ENCODE measurements at places on chromosomes 5 and 9.

DNA sequence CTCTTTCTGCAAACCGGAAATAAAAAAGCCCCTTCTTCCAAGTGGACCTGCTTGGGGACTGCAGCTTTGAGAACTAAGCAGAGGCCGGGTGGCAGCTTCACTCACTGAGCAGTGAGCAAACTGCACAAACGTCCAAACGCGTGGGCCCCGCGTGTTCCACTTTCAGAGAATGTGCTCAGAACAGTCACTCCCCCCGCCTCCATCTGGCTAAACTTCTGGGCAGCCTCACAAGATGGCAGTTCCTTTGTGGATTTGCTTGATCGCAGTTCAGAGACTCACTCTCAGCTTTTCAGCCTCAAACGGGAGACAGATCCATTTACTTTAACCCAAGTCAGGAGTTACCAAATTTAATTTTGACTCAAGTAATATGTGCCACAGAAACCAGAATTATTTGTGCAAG is 216.6 kb downstream of the TLE1 start:
- DNase-seq, result no peak

DNA sequence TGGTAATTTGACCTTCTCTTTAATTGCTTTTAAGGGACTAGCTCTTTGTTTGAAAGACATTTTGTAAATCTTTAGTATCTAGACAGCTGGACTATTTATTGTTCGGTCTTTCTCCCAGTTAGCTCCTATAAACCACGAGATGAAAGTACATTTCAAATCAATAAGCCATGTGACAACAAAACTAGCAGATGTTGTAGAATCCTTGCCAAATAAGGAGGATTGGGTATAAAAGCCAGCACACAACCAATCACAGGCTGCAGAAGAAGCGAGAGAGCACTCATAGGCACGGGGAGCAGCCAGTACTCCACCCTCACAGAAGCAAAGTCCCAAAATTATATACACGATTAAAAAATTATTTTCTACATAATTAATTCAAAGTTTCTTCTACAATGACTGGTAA is 8.1 kb upstream of the OMD start:
- DNase-seq, result no peak

GRCh38 chr5:103466495-103466894 is 96.1 kb downstream of the NUDT12 start:
- DNase-seq, result no peak

DNA sequence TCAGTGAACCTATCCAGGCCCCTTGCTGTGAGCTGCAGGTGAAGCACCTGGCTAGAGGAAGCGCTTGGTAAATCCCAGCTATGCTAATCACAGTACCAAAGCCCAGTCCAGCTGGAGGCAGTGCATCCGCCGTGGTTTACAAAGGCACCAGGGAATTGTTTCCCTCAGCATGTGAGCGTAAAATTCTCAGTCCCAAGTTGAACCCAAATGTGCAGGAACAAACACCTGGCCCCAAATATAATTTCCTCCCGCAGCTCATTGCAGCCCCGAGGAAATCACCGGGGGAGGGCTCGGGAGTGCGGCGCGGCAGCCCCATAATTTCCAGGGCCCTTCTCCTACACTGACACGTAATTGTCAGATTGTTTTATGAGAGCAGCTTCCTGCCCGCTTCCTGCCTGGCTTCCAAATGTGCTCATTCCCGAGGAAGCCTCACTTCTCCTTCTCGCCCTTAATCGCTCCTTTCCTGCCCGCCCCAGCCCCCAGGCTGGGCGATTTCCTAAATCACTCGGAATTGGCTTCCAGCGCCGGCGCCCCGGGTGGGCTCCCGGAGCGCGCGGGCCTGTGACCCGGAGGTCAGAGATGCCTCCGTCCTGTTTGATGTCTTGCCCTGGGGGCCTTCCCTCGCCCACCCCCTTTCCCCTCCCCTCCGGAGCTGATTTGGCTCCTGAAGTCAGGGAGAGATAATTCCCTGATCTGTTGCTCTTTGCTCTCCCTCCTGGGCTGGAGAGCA is 134.4 kb downstream of the FGF1 start:
- peak; percentile 55 for DNase-seq

GRCh38 chr9:110214090-110214489 is 6.1 kb upstream of the C9orf152 start:
- no peak for DNase-seq

DNA sequence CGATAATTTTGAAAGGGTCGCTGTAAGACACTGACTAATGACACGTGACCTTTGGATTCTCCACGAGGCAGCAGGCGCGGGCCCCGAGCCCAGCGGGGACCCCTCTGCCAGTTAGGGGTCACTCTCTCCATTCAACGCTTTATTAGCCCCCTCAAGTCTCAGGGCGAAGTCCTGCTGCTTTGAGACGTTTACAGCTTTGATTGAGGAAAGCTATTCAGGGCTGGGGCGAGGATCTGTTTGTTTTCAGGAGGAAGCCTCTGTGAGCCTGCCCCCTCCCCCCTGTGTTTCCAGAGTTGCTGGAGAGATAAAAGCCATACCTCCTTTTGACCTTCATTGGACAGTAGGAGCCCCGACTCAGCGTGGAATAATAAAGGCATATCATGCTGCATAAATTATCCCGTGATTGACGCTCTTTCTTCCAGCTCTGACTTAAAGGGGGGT is 31.4 kb upstream of the MSX2 start:
- DNase-seq, result no peak

DNA sequence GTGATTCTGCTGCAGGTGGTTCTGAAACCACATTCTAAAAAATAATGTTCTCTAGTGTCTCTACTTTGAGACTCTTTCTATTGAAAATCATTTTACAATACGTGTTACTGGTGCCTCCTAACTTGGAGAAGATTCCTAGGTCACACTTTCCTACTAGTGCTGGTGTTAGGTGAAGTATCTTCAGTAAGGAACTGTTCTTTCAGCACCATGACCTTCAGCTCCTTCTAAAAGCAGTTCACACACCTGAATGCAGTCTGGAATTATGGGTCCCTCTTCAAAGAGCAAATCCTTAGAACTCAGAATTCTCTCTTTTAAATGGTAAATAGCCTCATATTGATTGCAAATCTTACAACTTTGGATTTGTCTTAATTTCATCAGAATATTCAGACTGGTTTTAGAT is 10.6 kb upstream of the DPYSL3 start:
- DNase-seq, result no peak

GRCh38 chr5:173757403-173758209 is 130.5 kb upstream of the CPEB4 start:
- peak; percentile 97 for DNase-seq

GRCh38 chr5:116062352-116062751 is 22.5 kb upstream of the COMMD10 start:
- DNase-seq, result no peak

DNA sequence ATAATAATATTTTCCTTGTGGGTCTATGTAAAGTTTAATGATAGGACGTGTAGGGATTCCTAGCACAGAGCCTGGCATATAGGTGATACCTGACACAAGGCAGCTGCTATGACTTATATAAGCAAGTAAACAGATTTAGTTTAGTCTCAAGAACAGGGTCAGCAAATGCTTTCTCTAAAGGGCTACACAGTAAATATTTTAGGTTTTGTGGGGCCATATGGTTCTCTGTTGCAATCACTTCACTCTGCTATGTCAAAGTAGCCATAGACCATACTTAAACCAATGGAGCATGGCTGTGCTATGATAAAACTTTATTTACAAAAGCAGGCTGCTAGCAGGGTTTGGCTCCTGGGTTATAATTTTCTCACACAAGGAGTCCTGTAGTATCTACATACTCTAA is 204.8 kb upstream of the KLF4 start:
- DNase-seq, result no peak

DNA sequence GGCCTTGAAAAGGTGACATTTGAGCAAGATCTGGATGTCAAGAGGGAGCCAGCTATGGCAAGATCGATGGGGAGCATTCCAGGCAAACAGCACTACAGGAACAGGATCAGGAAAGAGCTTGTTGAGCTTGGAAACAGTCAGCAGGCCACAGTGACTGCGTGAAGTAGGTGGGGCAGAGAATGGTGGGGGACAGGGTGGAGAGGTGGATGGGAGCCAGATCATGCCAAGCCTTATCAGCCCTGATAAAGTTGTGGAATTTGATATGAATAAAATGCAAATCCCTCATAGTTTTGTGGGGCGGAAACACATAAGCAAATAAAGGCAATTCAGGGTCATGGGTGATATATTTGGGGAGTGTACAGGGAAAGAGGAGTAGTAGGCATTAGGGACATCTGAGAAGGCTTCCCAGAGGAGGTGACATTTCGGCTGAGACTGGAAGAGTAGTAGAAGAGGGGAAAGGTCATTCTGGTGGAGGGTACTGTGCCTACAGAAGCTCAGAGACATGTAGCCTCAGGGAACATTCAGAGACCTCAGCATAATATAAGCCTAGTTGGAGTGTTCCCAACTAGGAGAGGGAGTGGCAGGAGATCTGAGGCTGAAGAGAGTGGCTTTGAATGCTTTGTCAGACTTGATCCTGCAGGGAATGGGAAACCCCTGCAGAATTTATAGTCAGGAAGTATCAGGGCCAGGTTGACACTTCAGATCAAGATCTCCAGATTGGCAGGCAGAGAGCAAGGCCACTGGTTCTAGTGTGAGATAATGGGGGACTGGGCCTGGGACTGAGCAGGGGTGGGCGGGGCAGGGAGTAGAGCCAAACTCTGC is 9.7 kb upstream of the CYSTM1 start:
- DNase-seq, result no peak

DNA sequence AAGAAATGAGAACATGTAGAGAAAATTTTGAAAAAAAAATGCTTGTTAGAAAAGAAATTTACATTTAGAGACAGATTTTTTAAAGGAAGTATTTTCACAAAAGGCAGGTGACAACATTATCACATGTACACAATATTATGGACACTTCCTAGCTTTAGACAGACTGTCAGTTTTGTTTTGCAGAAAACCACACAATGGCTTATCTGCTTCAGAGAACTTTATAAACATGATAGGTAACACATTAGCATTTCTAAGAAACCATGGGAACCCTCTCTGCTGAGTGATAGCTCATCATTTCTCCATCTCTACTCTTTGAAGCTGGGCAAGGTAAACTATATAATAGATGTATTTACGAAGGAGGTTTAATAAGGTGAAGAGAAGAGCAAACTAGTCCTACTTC is 25.6 kb downstream of the POU5F2 start:
- DNase-seq, result no peak

DNA sequence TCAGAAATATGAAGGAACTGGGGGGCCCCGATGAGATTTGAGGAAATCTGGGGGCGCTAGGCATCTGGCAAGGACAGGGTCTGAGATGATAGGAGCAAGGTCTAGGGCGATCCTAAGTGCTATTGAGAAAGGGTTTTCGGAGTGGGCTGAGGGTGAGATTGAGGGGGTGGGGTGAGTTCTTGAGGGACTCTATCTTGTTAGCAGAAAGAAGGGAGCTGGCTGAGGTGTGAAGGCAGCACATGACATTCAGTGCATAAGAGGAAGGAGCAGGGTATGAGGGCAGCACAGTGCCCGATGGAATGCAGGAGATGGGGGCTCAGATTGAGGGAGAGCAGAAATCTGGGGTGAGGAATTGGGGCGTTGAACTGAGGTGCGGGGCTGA is 640 bp downstream of the TRIM32 start:
- peak; percentile 54 for DNase-seq

- DNase-seq, result no peak
Observed at GRCh38 chr5:149887622-149888183, 56.9 kb downstream of the PDE6A start.

DNA sequence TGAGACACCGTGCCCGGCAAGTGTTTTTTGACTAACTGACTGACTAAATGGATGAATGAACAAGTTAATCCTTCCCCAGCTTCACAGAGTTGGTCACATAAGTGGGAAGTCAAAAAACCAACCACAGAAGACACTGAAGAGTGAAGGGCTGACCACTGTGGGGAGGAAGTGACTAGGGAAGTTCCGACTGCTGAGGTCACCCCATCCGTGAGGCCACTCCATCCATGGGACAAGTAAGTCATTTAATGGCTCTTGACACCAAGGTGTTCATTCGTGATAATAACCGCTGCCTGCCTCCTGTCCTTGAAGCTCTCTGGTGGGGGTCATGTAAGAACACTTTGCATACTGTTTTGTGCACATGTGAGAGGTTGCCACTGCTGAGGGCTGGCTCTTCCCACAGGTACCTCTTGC is 22.2 kb upstream of the CXCL14 start:
- DNase-seq, result no peak

DNA sequence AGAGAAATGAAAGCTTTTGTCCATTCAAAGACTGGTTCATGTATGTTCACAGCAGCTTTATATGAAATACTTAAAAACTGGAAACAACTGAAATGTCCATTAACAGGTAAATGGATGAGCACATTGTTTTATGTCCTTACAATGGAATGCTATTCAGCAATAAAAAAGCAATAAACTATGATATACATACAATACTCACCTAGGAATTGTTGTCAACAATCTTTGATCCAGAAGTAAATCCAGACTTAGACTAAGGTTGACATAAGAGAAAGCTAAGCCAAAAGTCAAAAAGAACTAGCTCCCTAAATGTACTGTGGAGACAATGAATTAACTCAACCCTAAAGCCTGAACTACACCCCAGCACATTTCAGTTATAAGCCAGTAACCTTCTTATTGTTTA is 54.9 kb downstream of the FBXL17 start:
- no peak for DNase-seq

DNA sequence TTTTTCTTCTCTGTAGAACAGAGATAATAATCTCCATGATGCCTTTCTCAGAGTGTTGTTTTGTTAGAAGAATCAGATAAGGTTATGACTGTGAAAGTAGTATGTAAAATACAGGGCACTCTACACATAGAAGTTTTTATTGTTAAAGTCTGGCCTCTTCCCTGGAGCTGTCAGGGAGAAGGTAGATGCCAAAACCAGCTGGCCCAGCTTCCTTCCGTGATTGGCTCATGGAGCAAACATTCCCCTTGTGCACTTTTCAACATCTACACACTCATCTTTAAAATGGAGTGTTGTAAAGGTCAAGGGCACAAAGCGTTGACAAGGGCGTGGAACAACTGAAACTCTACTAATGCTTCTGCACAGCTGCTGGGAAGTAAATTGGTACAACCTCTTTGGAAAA is 7.4 kb upstream of the RNF183 start:
- no peak for DNase-seq

DNA sequence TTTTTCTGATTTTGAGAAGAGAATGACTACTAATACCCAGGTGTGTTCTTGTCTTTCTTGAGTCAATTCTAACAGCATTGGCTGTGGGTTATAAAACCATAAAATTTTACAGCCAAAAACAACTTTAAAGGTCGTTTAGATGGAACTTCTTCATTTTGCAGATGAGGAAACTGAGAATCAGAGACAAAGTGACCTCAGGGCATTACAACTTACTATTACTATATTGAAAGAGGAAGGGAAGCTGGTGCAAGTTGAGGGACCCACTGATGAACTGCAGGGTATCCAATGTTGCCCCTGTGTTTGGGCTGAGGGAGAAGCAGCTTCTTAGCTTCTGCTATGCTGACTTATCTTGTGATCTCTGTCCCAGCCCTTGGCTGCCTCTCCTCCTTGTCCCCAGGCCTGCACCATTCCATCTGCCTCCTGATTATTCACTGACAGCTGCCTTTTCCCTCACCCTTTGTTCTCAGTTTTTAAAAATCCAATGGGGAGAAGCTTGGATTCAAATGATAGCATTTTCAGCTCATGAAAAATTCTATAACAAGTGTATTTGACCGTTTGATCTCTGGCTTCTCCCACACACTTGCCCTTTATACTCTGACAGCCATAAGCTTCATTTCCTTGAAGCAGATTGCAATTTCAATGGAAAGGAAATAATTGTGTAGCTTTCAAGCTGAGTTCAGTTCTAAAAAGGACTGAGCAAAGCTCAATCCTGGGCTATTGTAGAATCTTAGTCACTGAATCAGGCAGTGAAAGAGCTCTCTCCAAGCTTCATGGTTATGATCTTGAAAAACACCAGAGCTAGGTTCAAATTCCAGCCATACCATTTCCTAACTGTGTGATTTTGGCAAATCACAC is 68.5 kb downstream of the TMC1 start:
- DNase-seq, result peak; percentile 79

All from cerebellar cortex (tissue), 1 donor.